ENCODE measurements at places on chromosomes 16 and 17.

DNA sequence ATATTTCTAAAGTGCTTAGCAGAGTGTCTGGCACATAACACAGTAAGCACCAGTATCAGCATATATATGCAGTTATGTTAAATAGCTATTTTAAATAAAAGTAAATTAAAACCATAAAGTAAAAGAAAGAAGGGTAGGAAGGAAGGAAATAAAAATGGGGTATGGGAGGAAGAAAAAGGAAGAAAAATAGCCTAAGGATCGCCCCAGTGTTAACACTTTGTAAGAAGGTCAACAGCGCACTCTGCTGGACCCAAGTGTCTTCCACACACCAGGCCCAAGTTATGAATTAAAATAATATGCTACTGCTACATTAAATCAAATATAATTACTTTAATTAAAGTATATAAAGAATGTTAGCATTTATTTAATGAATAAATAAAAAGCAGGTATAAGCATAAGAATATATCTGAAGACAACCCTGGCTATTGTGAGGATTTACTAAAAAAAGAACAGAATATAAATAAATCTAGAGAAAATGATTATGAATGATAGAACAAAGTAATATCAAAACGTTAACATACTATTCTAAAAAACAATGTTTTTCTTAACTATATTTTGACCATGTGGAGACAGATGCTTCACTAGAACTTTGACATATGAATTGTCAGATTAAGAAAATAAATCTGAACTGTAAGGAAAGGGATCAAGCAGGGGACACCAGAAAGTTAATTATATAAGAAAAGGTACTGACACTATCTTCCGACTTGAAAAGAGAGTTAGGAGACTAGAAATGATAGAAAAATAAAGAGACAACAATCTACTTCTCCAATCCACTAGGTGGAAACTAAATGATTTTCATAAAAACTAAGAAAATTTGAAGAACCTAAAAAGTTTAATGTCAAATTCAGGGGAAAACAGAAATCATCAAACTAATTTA is 25.9 kb downstream of the BRIP1 start:
- DNase-seq: peak; percentile 65

GRCh38 chr16:3608069-3608468 is 3.3 kb downstream of the SLX4 start:
- DNase-seq: peak; percentile 57

GRCh38 chr16:48524348-48525200 is 85.4 kb downstream of the N4BP1 start:
- DNase-seq: no peak

GRCh38 chr17:38886643-38887010 is 16.8 kb downstream of the LASP1 start:
- DNase-seq: no peak

DNA sequence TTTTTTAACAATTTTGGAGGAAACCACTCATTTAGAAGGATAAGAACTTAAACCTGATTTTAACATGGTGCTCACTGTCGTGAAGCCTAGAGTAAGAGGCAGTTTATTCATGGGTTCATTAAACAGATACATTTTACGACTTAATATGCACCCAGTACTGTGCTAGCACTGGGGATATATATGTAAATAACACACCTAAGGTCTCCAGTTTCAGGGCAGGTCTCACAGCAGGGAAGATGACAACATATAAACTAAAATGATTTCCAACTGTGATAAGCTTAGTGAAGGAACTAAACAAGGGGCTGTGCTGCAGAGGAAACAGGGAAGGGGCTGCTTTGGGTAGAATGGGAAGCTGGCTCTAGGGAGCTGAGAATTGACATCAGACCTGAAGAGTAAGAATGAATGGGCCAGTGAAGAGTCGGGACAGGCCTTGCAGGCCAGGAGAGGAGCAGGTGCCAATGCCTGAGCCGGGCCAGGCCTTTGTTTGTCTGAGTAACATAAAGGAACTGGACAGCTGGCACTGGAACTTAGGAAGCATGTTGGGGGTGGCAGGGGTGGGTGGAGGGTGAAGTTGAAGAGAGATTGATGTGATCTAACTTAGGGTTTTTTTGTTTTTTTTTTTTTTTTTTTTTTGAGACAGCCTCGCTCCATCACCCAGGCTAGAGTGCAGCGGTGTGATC is 12.1 kb downstream of the NT5M start:
- no peak for DNase-seq

DNA sequence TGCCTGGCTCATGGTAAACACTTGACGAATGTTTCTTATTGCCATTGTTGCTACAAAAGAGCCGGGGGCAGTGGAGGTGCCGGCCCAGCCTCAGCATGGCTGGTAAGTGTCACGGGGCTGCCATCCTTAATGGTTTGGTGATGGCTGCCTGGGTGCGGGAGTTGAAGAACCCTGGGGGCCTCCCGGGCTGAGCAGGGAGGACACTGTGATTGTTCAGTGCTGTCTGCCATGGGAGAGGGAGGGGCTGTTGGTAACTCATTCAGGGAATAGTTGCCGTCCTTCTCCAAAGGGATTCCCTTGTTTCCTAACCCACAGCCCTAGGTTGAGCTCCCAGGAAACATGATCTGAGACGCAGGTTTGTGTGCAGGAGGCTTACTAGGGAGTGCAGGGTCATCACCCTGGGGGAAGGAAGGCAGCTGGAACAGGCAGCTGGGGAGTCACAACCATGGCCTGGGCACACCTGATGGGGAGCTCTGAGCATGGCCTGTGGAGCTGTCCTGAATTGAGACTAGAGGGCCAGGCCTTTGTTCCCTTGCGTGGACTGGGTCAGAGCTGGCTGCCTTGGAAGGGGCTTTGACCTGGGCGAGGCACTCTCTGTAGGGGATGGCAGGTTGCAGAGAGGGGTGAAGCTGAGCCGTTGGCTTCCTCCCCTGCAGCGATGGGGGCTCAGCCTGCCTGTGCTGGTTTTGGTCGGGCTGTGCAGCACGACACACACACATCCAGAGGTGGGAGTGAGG is 85.7 kb downstream of the PLCG2 start:
- DNase-seq: no peak

- no peak for DNase-seq
Observed at GRCh38 chr17:2954898-2955445, 108.4 kb downstream of the OR1D5 start.

DNA sequence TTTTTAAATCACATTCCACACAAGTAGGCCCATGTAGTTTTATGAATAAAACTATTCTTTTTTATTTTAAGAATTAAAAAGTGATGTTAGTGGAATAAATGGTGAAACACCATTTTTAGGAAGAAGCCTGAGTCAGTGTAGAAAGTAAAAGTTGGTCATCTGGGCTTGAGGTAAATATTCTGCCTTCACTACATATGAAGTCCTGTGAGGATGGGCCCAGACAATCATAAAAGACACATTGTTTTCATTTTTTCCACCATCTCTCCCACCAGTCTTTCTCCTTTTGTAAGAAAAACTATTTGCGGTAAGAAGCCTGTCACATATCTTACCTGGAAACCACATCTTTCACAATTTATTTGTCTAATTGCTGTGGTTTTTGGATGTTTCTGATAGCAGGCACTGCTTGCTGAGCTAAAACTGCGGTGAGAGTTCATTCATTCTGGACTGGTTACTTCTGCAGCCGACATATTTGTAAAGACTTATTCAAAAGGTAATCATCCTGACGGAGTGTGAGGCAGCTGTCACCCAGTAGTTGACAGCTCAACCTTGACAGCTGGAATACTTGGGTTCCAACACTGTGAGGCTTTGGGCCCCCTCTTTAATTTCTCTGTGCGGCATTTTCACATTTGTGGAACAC is 10.6 kb upstream of the RFFL start:
- no peak for DNase-seq

DNA sequence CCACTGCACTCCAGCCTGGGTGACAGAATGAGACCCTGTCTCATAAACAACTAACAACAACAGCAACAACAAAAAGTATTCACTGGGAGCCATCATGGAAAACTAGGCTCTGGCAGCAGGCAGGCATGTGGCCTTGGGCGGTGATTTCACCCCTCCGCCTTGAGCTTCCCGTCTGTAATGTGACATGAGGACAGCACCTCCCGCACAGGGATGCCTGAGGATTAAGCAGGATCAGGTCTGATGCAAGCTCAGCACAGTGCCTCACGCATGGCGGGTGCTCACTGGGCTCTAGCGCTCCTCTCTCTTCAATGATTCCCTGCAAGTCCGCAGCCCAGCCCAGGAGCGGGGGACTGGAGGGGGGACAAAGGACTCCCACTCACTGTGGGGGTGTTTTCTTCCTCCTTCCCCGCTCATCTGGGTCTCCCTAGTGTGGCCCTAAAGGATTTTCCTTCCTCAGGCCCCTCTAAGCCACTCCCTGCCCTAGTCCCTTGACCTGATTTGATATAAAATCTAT is 2.8 kb downstream of the PLCD3 start:
- DNase-seq: no peak

- no peak for DNase-seq
Observed at GRCh38 chr16:73071131-73071940, 23.4 kb upstream of the ZFHX3 start.

GRCh38 chr17:29566473-29567303 is at the start of gene ABHD15:
Gene ABHD15 (minus strand): TSS chr17:29567037. CDS start chr17:29566966, 71 bp downstream.
- no peak for DNase-seq

DNA sequence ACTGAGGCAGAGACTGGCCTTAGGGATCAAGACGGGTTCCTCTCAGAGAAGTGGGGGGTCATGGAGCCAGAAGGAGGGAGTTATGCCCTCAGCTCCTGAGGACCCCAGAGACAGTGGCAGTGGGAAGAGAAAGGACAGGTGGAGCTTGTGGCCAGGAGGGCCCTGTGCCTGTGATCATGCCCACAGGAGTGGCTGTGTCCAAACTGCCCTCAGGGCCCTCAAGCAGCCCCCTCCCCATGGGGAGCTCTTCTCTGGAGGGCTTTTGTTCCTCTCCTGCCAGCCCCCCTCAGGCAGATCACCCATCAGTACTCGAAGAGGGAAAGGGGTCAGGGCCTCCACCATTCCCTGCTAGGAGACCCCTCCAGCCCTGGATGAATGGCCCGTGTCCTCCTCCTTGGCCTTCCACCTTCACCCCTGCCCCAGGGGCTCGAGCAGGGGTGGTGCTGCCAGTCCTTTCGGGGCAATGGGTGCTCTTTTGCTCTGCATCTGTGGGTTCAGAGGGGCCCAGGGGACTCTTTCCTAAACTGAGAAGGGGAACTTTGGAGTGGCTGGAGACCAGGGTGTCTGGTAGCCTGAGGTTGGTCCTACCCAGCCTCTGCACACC is 52.7 kb downstream of the BEAN1 start:
- no peak for DNase-seq

Data from hematopoietic multipotent progenitor cell treated with erythropoietin and hydrocortisone succinate and interleukin-3 and kit ligand, for 17 days (in vitro differentiated cells).